Skeletal muscle tissue (tissue), 5 donors: ENCODE measurements at places on chromosomes 12 and 14. TPM values are rescaled to one million over a fixed set of nuclear protein-coding genes. Genes with fewer than 3 reads are reported as not detected.

Gene GPR132
- 1.6 TPM for total RNA-seq

Gene TOMM20L
- not detected for total RNA-seq

Gene P2RX7
- 2.1 TPM for total RNA-seq

Gene SERPINA3
- total RNA-seq: not detected

Gene POLE2
- total RNA-seq: 15.1 TPM

Gene LPAR5
- 1.0 TPM for total RNA-seq

Gene KNTC1
- total RNA-seq: 18.8 TPM

Gene ZBTB42
- total RNA-seq: 3.7 TPM

Gene PLBD1
- 24.0 TPM for total RNA-seq

Gene STXBP6
- 17.7 TPM for total RNA-seq

Gene STON2
- 30.8 TPM for total RNA-seq

Gene FBLN5
- total RNA-seq: 24.5 TPM

Gene AMN1
- total RNA-seq: 11.5 TPM

Gene KIF5A
- under 0.01 TPM for total RNA-seq

Gene DENND5B
- total RNA-seq: 29.2 TPM

Gene LRRK2
- total RNA-seq: 11.0 TPM

Gene R3HDM2
- 9.9 TPM for total RNA-seq

Gene INSM2
- total RNA-seq: not detected

Gene DPPA3
- not detected for total RNA-seq

Gene GDF3
- total RNA-seq: 1.0 TPM

Gene GRIN2B
- total RNA-seq: under 0.01 TPM

Gene POTEM
- total RNA-seq: not detected

Gene KLRC2
- 1.0 TPM for total RNA-seq

Gene MANSC4
- not detected for total RNA-seq

Gene SIVA1
- total RNA-seq: 51.7 TPM

Gene ADCY4
- 9.9 TPM for total RNA-seq

Gene NELL2
- total RNA-seq: 1.0 TPM

Gene CD163L1
- total RNA-seq: 4.7 TPM

Gene GPR68
- total RNA-seq: 0.52 TPM
